ENCODE measurements at places on chromosomes 1 and 21.

GRCh38 chr1:156081917-156082308 lies 352 bp downstream of the MEX3A start:
- no peak for DNase-seq

- DNase-seq, result no peak
Measured at GRCh38 chr1:109641078-109641740, 14.7 kb upstream of the GSTM4 start.

- no peak for DNase-seq
Measured at GRCh38 chr1:24235921-24236788, 49.1 kb upstream of the IFNLR1 start.

DNA sequence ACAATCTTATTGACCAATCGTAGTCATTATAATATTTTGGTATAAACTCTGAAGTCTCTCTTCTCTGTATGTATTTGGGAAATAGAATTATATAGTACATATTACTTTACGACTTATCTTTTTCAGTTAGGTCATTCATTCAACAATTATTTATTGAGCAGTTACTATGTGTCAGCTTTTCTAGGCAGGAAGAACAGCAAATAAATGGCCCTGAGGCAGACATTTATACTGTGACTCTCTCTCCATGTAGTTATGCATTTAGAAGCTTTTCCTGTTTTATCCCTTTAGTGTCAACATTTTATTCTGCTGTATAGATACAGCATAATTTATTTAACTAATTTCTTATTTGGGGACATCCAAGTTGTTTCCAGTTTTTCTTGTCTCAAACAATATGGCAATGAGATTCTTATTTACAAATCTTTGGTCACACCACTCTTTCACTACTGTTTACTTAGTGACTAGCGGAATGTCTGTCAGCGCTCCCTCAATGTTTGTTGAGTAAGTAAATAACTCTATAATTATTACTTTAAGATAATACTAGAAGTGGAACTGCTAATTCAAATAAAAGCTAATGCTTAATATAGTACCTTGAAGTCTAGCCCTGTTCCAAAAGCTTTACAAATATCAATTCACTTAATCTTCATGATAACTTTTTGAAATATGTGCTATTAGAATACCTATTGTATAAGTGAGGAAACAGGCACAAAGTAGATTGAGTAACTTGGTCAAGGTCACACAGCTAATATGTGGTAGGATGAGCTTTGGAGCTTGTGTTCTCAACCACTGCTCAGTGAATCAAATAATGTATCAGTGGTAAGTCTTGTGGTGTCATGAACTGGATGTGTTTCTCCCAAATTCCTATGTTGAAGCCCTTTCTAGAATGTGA lies 465.6 kb downstream of the SIPA1L2 start:
- no peak for DNase-seq

DNA sequence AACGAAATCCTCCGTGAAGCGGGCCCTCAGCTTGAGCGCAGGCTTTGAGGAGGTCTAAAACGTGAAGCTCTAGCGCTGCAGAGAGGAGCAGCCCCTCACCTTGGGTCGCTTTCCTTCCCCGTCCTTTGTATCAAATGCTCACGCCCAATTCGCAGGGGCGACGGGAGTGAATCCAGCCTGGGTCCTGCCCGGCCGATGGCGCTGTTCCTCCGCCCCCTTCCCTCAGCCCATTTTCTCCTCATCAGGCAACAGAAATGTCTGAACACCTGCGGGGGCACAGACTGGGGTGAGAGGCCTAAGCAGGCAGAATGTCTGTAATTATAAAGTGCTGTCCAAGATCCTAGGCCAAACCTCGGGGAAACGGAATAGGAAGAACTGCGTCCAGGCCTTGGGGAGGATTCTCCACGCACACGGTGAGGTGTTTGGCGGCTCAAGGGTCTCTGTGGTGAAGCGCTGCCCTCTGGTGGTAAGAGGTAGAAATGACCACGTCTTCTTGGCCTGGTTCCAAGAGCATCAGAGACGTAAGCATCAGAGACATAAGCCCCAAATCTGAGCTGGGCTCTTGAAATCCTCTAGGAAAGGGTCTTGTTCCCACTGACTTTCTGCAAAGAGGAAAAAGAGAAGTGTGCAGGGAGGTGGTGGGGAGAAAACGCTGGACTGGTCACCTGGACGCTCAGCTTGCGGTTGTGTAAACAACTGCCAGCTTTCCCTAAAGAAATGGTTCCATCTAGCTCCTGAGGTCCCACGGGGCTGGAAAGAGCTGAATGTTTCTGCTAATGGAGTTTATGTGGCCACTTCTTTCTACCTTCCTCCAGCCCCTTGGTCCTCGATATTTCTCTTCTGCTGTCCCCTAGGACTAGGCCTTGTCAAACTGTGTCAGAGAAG lies 92.1 kb upstream of the CD53 start:
- peak; percentile 40 for DNase-seq

DNA sequence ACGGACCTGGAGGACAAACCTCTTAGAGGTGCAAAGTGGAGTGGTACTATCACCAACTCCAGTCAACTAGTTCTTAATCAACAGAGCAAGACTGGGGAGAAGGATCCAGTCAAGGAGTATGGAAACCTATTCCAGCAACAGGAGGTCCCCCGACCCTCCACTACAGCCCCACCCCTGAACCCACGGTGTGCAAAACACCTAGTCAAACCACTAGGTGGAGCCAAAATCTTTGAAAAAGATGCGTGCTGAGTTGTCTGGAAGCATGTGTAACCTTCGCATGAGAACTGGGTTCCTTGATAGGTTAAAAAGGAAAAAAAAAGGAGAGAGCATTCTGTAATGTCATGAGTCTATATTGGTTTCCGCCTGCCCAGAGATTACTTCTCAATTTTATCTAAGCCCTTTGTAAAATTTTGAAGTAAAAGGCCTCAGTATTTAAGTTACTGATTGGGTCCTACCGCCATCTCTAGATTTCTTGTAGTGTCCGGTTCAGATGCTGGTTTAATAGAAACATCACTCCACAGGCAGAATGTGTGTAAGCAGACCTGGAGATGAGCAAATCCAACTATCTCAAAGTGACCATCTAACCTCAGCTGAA lies 81.9 kb upstream of the HAO2 start:
- no peak for DNase-seq

GRCh38 chr1:202144402-202145067 lies at the start of gene ARL8A:
TSS of gene ARL8A (minus strand) at chr1:202144737. CDS start at chr1:202144572, 165 bp downstream.
- peak; percentile 65 for DNase-seq

DNA sequence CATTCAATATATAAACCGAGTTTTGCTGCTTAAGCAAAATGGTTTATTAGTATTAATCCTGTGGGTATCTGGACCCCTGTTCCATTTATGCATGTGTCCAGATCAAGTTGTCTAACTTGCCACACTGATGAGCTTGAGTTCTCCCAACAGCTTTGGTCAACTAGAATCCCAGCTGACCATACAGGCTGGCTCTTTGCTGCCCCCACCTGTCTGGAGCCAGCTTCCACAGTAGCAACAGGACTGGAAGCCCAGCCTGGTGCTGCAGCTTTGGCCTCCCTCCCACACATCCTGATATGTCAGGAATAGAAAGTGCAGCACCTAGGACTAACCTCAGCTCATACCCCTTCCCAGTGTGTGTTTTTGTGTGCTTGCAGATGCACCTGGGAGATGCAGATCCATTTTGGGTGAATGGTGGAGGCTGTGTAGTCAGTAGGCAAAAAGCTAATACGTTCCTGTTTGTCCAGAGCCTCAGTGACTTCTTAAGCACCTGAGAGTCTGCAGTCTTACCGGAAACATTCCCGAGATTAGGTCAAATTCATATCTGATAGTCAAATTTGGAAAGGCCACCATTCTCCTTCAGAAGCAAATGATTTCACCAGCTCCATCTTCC lies 40.9 kb upstream of the BEND5 start:
- DNase-seq, result no peak

DNA sequence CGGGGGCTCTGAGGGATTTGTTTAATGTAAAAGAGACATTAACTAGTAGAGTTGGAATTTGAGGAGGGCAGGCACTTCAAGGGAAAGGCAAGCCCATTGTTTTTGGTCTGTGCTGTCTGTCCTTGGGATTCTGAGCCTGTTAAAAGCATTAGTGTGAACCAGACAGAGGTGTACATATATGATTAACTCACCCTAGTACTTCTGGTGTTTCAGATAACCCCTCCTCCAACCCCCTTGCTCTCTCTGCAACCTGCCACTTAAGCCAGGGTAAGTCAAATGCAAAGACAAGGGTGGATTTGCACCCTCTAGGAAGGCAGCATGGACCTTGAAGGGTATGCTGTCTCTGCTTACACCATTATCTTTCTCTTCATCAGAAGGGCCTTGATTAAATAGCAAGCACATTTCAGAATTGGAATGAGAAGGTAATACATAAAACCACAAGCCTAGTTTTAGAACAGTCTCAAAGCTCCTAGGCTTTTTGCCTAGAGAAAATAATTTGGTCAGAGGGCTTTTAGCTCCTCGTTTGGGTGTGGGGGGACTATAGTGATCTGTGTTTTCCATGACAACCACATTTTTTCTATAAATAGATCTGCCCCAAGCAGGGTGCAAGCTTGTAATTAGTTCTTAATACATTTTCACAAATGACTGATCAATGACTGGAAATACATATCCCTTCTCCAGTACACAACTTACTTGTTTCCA lies 120.7 kb upstream of the SGIP1 start:
- DNase-seq, result no peak

DNA sequence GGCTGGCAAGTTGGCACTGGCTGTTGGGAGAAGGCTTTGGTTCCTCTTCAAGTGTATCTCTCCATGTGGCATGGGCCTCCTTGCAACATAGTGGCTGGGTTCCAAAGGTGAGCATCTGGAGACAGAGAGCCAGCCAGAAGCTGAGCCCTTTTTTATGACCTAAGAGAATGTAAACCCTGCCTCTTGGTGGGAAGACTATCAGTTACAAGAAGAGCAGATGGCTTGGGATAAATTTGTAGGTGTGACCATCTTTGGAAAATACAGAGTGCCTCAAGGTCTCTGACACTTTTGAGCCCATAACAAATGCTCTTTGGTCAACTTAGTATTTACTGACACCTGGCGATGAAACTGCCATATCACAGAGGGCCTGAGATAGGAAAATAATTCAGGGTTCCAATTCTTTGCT lies 31.4 kb upstream of the PRELP start:
- no peak for DNase-seq

- no peak for DNase-seq
Measured at GRCh38 chr1:8409106-8409505, 91.2 kb downstream of the SLC45A1 start.

- DNase-seq, result no peak
Measured at GRCh38 chr1:5526822-5527551, 465.2 kb downstream of the NPHP4 start.
